ENCODE measurements at places on chromosomes 6 and 20. TPM values are rescaled to one million over a fixed set of nuclear protein-coding genes. Genes with fewer than 3 reads are reported as not detected.

RSPH9 gene
- total RNA-seq = 0.27 TPM

GRCh38 chr6:54801669-54802068 lies 44.9 kb upstream of the FAM83B start:
- no peaks in the 10 kb centered on the region for H3K27me3 ChIP-seq
- H3K4me1 ChIP-seq = peaks cover 2% of the 10 kb centered on the region
- H3K27ac ChIP-seq = no peak overlapping the region
- H3K36me3 ChIP-seq = no peaks in the 10 kb centered on the region
- no peak for DNase-seq
- H3K4me3 ChIP-seq = no peak overlapping the region

MOG gene
- total RNA-seq = not detected

DNA sequence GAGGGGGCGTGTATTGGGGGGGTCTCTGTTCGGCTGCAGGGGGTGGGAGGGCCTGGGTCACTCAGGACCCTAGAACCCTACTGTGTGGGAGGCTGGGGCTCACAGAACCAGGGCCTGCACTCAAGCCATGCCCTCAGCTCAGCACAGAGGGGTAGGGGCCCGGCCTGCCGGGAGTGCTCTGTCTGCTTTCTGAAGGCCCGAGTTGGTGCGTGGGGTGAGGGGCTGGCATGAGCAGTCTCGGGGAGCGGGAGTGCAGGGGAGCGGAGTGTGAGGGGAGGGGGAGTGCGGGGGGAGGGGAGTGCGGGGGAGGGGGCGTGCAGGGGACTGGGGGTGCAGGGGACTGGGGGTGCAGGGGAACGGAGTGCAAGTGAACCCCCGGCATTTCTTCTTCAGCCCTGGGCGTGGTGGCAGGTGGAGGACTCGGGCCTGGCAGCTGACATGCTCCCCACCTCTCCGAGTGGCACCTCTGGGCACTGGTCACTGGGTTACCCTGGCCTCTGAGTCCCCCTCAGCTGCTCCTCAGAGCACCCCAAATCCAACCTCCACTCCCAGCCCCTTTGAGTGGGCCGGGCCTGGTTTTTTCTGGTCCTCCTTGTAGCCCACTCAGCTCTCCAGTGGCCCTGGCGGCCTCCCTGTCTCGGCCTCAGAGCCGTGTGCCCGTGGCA lies 1.0 kb downstream of the COL20A1 start:
- H3K27me3 ChIP-seq = no peaks in the 10 kb centered on the region
- H3K4me3 ChIP-seq = no peak overlapping the region

- H3K4me1 ChIP-seq = no peaks in the 10 kb centered on the region
- no peak for DNase-seq
- no peaks in the 10 kb centered on the region for H3K36me3 ChIP-seq
- no peaks in the 10 kb centered on the region for H3K27me3 ChIP-seq
- H3K4me3 ChIP-seq = no peak overlapping the region
Observed at GRCh38 chr6:78824045-78824444, 43.3 kb upstream of the IRAK1BP1 start.

DNA sequence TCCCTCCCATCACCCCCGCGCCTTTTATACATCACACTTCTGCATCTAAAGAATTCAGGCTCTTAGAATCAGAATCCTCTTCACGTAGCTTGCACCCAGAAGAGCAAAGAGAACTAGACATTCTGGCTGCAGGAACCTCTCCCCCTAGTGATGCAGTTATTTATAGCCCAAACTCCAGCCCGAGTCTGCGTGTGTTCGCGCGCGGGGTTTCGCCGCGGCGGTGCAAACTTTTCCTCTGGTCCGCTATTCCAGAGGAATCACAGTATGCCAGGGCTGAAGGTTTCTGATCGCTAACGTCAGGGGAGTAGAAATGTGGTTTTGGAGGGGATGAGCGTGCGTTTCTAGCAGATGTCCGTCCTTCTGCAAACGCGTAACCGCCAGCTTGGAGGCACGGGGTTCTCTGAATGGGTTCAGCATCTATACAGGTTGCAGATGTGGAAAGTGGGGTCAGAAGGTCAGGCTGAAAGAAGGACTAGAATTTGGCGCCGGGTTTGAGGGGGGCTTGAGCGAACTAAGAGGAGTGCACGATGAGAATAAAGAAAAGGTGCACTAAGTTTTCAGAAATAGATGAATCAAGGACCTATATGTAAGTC lies 1.8 kb downstream of the EPHA7 start:
- peak; percentile 63 for DNase-seq
- H3K27ac ChIP-seq = peak overlapping the region; percentile 27
- no peaks in the 10 kb centered on the region for H3K36me3 ChIP-seq

- DNase-seq = no peak
- no peaks in the 10 kb centered on the region for H3K4me1 ChIP-seq
- no peak overlapping the region for H3K27ac ChIP-seq
- peaks cover 62% of the 10 kb centered on the region for H3K36me3 ChIP-seq
- H3K4me3 ChIP-seq = no peak overlapping the region
Observed at GRCh38 chr6:89803271-89803670, 16.3 kb downstream of the MDN1 start.

RFX6 gene
- 0.22 TPM for total RNA-seq
